ENCODE measurements at places on chromosomes 7 and 10.

DNA sequence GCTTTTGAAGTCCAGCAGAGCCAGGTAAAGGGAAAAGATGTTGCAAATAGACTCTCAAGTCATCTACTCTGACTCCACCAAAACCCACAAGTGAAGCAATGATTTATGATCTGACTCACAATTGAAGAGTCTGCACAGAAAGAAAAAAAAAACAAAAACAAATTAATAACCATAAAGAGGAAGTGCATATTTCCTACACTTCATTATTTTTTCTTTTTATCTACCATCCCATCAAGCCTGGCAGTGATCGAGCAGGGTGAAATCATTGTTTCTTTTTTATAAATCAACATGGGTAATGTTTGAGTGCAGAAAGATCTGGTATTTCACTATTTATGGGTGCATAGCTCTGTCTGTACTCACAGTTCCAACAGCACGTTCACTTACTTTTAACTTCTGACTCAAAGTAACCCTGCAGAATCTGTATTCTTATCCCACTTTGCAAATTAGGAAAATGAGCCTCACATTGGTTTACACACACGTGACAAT is 829.0 kb downstream of the TNS3 start:
- no peak for DNase-seq

- no peak for DNase-seq
Observed at GRCh38 chr10:12056748-12057147, 12.0 kb upstream of the DHTKD1 start.

- no peak for DNase-seq
Observed at GRCh38 chr10:102702742-102703141, 11.5 kb downstream of the ARL3 start.

DNA sequence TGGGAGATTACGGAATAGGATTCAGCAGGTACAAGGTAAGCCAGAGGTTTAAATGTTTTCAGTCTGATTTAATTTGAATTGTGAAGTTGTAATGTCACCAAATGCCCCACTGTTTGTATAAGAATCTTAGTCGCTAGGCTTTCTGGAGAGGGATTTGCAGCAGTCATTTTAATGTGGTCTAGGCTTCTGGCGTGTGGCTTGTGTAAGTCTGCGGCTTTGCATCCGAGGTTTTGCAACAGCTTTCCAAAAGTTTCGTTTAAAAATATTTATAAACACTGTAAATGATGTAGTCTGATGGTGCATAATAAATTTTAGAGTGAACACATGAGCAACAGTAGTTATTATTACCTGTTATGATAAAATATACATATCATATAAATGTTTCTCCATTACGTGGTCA is 26.1 kb upstream of the BHLHA15 start:
- DNase-seq = no peak

- DNase-seq = no peak
Observed at GRCh38 chr10:110458266-110458920, 39.3 kb upstream of the DUSP5 start.

GRCh38 chr10:72483471-72483870 is 128.8 kb upstream of the DNAJB12 start:
- no peak for DNase-seq
